ENCODE measurements at places on chromosomes 2 and 18. TPM values are rescaled to one million over a fixed set of nuclear protein-coding genes. Genes with fewer than 3 reads are reported as not detected.

The CAPN14 gene
- total RNA-seq, result 0.28 TPM

The MAP2 gene
- total RNA-seq, result 215 TPM

The RAPH1 gene
- total RNA-seq, result 73.9 TPM

The CACNB4 gene
- 62.9 TPM for total RNA-seq

DNA sequence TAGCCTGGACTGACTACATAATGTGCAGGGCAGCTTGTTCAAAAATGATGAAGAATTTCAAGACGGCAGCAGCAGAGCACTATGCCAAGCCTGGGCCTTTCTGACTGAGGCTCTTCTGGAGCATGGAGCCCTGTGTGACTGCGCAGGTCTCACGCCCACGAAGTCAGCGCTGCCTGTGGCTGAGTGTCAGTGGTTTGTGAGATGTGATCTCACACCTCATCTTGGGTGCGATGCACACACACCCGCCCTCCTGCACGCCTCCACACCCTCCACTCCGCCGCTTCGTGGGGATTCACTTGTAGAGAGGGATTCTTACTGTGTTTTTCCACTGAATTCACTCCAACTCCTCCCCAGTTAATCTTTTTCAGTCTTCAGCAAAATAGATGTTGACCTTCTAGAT is 103.9 kb downstream of the VIT start:
- no peak for DNase-seq

DNA sequence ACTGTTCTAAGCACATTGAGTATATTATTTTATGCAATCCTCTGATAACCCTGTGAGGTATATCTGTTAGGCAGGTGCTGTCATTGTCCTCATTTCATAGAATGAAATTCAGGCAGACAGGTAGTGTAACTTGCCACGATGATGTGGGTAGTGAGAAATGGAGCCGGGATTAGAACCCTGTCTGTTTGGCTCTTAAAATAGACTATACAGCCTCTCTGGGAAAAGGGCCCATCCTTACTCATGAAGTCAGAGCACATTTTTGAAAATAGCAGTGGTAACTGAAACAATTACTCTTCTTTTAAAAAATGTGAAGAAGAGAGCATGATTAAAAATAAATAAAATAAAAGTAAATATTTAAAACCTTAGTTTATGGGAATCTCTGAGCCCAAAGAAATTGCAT is 23.0 kb downstream of the FAM171B start:
- DNase-seq, result no peak

- DNase-seq, result no peak
Observed at GRCh38 chr2:198106621-198107385, 302.4 kb downstream of the PLCL1 start.

GRCh38 chr2:128416806-128417205 is 98.1 kb upstream of the HS6ST1 start:
- no peak for DNase-seq

- no peak for DNase-seq
Observed at GRCh38 chr18:73646772-73647171, 500.9 kb downstream of the FBXO15 start.

DNA sequence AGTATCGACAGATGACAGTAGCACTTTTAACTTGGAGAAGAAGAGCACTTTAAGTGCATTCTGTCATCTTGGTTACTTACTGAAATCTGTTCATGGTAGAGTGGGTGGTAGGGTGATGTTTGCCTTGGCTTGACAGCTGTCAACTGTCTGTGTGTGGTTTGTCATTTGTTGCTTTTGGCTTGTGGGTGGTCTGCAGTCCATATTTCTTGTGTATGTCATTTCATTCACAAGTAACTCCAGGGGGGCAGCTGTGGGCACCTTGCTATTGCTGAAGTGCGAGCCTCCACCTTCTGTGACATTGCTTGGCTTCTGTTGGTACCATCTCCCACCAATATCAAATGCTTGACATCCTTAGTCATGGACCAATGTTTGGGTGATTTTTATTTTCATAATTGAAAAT is 311.6 kb upstream of the NRP2 start:
- no peak for DNase-seq
